ENCODE measurements at places on chromosomes 4 and X.
A peak's percentile ranks its signal among the peaks of the same experiment; 100 is the strongest.

GRCh38 chrX:116449156-116449555 lies 12.8 kb downstream of the SLC6A14 start:
- no peak for DNase-seq

DNA sequence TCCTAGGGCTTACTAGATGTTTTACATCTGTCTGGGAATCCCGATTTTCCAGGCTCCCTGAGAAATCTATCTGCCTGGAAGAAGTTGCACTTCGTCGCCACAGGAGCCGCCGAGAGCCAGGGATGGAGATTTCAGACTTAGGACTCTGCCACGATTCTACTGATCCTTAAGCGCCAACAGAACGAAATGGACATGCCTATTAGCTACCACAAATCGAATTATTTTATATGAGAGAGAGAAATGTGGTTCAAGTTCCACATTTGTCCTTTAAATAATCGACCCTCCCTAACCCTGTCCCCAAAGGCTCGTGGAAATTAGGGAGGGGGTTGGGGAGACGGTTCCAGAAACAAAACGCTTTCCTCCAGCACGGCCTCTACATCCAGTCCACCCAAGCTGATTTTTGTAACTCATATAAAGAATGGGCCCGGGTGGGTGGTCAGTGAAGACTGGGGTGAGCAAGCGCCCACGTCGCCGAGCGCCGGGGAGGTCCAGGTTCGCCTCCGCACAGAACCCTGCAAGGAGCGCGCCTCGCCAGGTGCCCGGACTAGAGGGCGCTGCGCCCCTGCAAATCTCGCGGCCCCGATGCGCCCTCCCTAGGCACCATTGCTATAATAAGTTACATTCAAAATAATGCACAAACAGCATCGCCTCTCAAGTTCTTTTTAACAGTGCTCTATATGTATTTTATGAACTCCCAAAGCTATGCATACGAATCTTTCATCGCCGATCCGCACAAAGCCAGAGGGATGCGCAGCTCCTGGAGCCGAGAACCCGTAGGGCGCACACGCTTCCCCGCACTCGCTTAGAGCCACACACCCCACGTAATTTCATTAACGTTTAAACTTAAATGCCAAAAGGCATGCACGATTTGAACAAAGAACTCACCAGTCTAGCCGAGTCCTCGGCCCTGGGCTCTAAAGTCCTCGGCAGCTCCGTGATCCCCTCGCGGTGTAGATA lies 2.1 kb upstream of the FAT1 start:
- DNase-seq = peak; percentile 90

- no peak for DNase-seq
These were observed 773 bp downstream of the DAPP1 start for GRCh38 chr4:99817309-99817890.

- DNase-seq = peak; percentile 27
These were observed 26.0 kb downstream of the CAPN6 start for GRCh38 chrX:111244235-111244750.

DNA sequence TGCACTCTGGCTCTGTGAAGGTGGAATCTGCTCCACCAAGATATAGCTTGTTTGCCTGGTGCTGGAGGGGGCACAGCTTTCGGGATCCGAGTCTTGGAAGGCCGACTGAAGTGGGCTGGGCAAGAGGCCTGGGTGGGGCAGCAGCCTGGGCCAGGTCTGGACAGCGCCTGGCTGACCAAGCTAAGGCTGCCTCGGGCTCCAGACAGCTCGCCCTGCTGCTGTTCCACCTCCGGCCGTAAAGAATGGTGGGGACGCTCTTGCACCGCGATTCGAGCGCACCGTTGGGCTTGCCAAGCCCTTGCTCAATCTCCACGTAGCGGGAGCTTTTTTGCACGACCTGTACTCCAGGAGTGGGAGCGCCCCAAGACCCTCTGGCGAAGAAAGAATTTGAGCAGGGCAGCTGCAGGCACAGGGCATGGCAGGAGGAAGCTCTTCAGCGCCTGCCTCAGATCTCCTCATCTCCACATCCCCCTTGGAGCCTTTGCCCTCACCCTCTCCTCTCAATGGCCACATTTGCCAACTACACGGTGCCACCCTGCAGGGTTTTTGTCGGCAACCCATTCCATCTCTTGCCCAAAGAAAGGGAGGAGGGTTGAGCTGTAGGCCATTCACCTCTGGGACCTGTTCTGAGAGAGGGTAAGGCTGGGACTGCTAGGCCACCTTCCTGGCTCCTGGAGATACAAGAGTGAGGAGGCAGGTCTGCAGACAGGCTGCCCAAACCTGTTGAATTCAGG lies 18.9 kb downstream of the CNGA2 start:
- DNase-seq = peak; percentile 74
